Natural killer cell treated with Interleukin-12 subunit alpha and Interleukin-12 subunit beta and Interleukin-15 and Interleukin-18, amount 100 ng/mL, for 72 hours (primary cell): ENCODE measurements at places on chromosomes 4 and X.

DNA sequence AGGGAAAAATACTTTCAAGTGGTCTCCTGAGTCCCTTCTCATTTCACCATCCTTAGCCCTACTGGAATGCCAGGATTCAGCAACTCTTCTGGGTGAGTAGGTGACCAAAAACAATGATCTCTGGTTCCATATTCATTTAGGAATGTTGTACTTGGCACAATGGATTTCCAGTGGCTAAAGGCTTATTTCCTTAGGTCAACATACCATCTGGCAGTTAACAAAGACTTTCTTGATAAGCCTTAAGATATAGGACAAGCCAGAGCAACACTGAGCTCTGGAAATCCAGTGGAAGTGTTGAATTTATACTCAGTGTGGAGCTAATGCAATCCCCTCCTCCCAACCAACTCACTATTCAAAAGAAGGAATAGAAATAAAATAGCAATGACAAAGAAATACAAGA is 139.4 kb upstream of the EMCN start:
- no peaks in the 10 kb centered on the region for H3K36me3 ChIP-seq
- DNase-seq = no peak
- H3K27ac ChIP-seq = no peak overlapping the region
- peaks cover 3% of the 10 kb centered on the region for H3K27me3 ChIP-seq

DNA sequence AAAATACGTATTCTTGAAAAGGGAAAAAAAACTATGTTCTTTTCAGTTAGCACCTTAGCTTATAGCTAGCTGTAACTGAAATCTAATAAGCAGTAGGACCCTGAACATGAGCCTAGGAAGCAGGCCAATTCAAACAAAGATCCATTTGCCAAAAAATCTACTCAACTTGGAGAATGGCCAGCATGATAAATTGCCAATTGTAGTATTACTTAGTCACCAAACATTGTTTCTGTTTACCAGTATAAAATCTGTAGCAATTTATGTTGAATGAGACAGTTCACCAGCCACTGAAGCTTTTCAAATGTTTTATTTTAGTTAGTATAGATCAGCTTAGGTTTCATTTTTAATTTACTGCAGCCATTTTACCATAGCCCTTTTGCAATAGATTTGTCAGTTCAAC is 323.6 kb upstream of the DIPK2B start:
- no peaks in the 10 kb centered on the region for H3K27me3 ChIP-seq
- DNase-seq = no peak
- H3K36me3 ChIP-seq = no peaks in the 10 kb centered on the region
- no peak overlapping the region for H3K27ac ChIP-seq
- H3K4me3 ChIP-seq = no peak overlapping the region

- no peak overlapping the region for H3K27ac ChIP-seq
- DNase-seq = no peak
- H3K4me1 ChIP-seq = peaks cover under 1% of the 10 kb centered on the region
- no peaks in the 10 kb centered on the region for H3K27me3 ChIP-seq
- peaks cover 13% of the 10 kb centered on the region for H3K36me3 ChIP-seq
Measured at GRCh38 chr4:118718511-118719170, 33.4 kb downstream of the METTL14 start.

GRCh38 chrX:96982161-96982560 is 98.5 kb downstream of the RPA4 start:
- H3K27ac ChIP-seq = no peak overlapping the region
- H3K36me3 ChIP-seq = no peaks in the 10 kb centered on the region
- no peaks in the 10 kb centered on the region for H3K4me1 ChIP-seq
- no peak for DNase-seq

DNA sequence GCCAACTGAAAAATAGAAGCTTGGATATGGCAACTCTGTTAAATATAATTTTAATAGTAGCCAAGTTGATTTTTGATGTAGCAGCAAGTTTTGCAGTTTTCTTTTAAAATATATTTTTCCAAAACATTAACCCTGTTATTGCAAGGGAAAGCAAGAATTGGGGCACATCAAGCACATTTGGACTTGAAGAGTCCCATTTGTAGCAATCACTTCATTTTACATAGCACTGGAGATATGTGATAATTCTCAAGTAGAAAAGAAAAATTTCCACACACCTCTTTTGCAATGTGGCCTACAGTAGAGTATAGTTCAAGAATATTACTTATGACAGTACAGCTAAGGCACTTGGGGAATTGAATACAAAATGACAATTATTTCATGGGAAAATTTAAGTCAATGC is 1.9 kb upstream of the PPP4R3C start:
- no peak overlapping the region for H3K27ac ChIP-seq
- no peaks in the 10 kb centered on the region for H3K4me1 ChIP-seq
- H3K36me3 ChIP-seq = peaks cover 6% of the 10 kb centered on the region

- no peak for DNase-seq
- no peaks in the 10 kb centered on the region for H3K27me3 ChIP-seq
- H3K4me3 ChIP-seq = no peak overlapping the region
- H3K36me3 ChIP-seq = peaks cover 14% of the 10 kb centered on the region
- no peak overlapping the region for H3K27ac ChIP-seq
Measured at GRCh38 chr4:94253036-94253435, 45.4 kb downstream of the SMARCAD1 start.

DNA sequence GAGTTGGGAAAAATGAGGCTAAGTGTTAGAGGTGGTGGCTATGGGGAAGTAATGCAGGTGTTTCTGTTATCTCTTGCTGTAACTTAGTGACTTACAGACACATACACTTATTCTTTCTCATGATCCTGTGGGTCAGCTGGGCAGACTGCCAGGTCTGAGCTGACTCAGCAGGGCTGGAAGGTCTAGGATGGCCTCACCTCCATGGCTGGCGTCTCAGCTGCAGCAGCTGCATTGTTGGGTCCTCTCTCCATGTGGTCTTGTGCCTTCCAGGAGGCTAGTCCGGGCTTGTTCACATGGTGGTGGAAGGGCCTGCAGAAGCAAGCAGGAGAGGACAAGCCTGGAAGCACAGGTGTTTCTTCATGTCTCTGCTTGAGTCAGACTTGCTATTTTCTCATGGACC is 172.7 kb downstream of the NHS start:
- H3K27ac ChIP-seq = no peak overlapping the region
- peaks cover 4% of the 10 kb centered on the region for H3K4me1 ChIP-seq
- no peak overlapping the region for H3K4me3 ChIP-seq
- no peaks in the 10 kb centered on the region for H3K36me3 ChIP-seq

DNA sequence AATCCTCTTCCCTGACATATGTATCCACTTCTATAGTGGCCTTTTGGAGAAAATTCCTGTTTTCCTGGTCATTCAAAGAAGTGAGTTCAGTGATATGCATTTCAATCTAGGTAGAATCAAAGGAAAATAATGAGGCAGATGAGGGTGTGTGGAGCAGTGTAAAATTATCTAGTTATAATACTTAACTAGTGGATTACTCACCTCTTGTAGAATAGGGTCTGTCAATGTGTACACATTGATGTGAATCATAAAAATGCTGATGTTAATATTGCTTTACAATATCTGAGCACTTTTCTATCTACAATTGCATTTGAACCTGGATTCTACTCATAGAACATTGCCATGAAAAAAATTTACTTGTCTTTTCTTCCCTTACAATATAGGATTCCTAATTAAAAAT is 293.5 kb downstream of the GBA3 start:
- DNase-seq = no peak
- H3K4me3 ChIP-seq = no peak overlapping the region
- H3K4me1 ChIP-seq = no peaks in the 10 kb centered on the region
- H3K27me3 ChIP-seq = no peaks in the 10 kb centered on the region
- no peak overlapping the region for H3K27ac ChIP-seq

- H3K4me3 ChIP-seq = no peak overlapping the region
- no peaks in the 10 kb centered on the region for H3K36me3 ChIP-seq
- no peak overlapping the region for H3K27ac ChIP-seq
- DNase-seq = peak; percentile 60
Measured at GRCh38 chrX:153649178-153649914, 2.3 kb downstream of the DUSP9 start.

GRCh38 chr4:38751341-38752010 is 31.3 kb downstream of the TLR10 start:
- H3K27me3 ChIP-seq = no peaks in the 10 kb centered on the region
- H3K36me3 ChIP-seq = peaks cover 16% of the 10 kb centered on the region
- H3K27ac ChIP-seq = no peak overlapping the region
- H3K4me1 ChIP-seq = peaks cover 11% of the 10 kb centered on the region
- H3K4me3 ChIP-seq = no peak overlapping the region

DNA sequence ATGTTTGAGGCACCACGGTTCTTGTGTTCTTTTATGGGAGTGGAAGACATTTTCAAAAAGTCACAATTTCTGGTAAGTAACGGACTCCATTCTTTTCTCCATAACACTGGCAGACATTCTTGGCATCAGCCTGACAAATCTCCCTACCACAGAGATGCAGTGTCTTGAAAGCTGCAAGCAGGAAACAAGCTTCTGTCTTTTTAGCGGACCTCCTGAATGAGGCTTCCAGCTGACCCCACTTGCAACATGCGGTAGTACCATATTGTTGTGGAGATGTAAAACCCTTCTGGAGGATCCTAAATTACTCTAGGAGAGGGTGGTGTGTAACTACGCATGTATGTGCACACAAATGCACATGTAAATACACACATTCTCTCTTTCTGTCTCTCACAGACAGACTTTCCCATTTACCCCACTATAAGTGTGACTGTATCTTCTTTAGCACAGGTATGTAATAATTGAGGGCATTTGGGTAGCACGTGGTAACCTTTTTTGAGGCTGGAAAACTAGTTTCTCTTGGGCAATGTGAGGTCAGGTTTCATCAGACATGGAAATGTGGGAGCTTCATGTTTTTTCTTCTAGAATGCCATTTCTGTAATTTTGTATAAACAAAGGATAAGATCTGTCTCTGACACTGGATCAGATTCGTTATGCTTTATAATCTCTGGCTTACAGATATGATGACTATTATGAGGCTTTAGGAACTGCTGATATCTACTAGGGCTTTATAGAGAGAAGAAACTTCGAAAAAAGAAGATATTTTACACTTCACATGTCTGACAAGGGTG is 130.1 kb downstream of the MGST2 start:
- no peaks in the 10 kb centered on the region for H3K36me3 ChIP-seq
- no peak overlapping the region for H3K27ac ChIP-seq
- H3K4me1 ChIP-seq = no peaks in the 10 kb centered on the region
- H3K4me3 ChIP-seq = no peak overlapping the region
- no peak for DNase-seq

DNA sequence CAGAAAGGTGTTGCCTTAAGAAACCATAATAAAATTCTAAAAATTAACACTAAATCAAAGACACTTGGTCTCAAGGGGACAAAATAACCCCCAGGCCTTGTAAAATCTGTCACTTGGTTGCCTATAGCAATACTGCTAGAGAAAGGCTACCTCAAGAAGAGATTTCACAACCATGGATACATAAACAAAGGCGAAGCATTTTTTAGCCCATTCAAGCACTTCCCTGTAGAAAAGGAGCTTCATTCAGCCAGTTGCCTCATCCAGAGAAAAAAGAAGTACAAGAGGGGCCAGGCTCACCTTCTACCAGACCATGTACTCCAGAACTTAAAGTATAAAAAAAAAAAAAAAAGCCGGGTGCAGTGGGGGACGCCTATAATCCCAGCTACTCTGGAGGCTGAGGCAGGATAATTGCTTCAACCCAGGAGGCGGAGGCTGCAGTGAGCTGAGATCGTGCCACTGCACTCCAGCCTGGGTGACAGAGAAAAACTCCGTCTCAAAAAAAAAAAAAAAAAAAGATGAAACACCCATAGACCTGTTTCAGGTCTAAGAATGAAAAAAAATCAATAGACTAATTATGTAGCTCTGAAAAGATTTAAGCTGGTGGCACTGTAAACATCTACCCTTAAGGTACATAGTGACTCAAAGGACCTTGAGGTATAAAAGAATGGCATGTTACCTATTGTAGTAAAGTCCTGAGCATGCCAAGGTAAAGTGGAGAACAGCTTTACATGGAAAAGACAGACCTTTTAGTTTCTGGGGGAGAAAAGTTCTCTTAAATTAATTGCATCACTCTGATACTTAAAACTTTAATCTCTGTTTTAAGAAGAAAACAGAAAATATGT is 18.0 kb downstream of the RUFY3 start:
- no peak overlapping the region for H3K4me3 ChIP-seq
- peaks cover 19% of the 10 kb centered on the region for H3K4me1 ChIP-seq
- H3K27ac ChIP-seq = no peak overlapping the region
- H3K36me3 ChIP-seq = no peaks in the 10 kb centered on the region

- H3K4me3 ChIP-seq = no peak overlapping the region
- H3K27me3 ChIP-seq = no peaks in the 10 kb centered on the region
- no peak for DNase-seq
- peaks cover 31% of the 10 kb centered on the region for H3K4me1 ChIP-seq
- peaks cover 10% of the 10 kb centered on the region for H3K36me3 ChIP-seq
- H3K27ac ChIP-seq = no peak overlapping the region
Measured at GRCh38 chr4:27000820-27001219, 140.2 kb downstream of the STIM2 start.

DNA sequence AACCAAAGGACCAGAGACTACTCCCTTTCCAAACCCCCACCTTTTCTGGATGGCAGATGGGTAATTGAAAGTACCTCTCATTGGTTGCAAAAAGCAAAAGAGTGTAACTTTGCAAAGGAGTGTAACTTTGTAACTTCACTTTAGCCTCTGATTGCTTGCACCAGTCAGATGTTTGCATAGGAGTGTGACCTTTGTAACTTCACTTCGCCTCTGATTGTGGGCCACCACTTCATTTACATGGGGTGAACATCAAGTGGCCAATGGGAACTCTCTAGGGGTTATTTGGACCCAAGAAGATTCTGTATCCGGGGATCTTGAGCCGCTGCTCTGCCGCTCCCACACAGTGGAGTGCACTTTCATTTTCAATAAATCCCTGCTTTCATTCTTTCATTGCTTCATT is 9.9 kb upstream of the SLC25A43 start:
- H3K4me3 ChIP-seq = no peak overlapping the region
- H3K27me3 ChIP-seq = no peaks in the 10 kb centered on the region
- no peak for DNase-seq
- no peak overlapping the region for H3K27ac ChIP-seq
- peaks cover 3% of the 10 kb centered on the region for H3K4me1 ChIP-seq

DNA sequence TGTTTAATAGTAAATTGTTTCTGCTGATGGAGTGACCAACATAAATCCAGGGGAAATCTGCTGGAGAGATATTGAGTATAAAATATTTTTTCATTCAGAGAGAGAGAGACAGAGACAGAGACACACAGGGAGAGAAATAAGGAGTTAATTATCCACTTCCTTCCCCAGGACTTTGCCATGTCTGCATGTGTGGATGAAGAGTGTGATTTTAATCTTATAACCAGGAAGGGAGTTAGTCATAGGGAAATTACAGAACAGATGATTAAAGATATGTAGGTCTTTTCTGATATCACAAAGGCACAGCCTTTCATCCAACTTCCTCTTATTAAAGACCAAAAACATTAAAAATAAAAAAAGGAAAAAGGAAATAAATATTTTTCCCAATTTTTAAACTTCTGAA is 526.3 kb downstream of the SPRY1 start:
- no peak overlapping the region for H3K4me3 ChIP-seq
- no peak overlapping the region for H3K27ac ChIP-seq
- peaks cover 2% of the 10 kb centered on the region for H3K27me3 ChIP-seq
- DNase-seq = no peak
- no peaks in the 10 kb centered on the region for H3K36me3 ChIP-seq

DNA sequence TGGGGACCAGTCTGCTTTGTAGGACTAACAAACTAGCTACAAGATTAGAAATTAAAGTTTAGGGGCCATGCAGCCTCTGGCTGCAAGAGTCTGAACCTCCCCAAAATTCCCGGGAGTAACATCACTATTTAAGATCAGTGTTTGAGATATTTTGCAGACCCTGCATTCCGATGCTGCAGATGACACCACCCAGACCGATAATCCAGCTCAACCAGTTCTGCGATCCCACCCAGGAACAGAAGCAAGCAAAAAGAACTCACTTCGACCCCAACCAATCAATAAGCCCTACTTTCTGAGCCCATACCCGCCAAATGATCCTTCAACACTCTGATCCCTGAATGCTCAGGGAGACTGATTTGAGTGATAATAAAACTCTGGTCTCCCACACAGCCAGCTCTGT is 877.8 kb downstream of the FAT4 start:
- no peaks in the 10 kb centered on the region for H3K36me3 ChIP-seq
- H3K4me3 ChIP-seq = no peak overlapping the region
- H3K27ac ChIP-seq = no peak overlapping the region
